ENCODE measurements at places on chromosomes 6 and 20.
A peak's percentile ranks its signal among the peaks of the same experiment; 100 is the strongest.

DNA sequence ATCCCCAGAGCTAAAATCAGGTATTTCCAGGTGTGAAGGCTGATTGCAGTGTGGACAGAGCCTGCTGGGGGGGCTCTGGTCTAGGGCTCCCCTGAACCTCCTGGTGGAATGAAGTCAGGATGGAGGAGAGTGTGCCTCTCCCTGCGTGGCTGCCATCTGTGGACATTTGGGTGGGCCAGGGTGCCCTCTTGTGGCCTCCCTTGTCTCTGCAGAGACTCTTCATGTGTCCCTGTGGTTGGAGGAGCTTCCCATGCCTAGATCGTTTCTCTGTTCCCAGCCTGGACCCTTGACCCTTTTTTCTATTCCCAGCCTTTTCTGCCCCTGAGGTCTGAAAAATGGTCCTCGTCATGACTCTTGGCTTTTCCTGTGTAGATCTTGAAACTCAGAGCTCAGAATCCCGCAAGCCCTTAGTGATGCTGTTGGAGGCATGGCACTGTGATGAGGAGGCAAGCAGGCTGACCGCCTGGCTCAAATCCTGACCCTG, 9.9 kb upstream of the PSMF1 start:
- peak; percentile 60 for DNase-seq

- no peak for DNase-seq
These were observed 11.4 kb upstream of the PDE10A start for GRCh38 chr6:165674155-165675029.

DNA sequence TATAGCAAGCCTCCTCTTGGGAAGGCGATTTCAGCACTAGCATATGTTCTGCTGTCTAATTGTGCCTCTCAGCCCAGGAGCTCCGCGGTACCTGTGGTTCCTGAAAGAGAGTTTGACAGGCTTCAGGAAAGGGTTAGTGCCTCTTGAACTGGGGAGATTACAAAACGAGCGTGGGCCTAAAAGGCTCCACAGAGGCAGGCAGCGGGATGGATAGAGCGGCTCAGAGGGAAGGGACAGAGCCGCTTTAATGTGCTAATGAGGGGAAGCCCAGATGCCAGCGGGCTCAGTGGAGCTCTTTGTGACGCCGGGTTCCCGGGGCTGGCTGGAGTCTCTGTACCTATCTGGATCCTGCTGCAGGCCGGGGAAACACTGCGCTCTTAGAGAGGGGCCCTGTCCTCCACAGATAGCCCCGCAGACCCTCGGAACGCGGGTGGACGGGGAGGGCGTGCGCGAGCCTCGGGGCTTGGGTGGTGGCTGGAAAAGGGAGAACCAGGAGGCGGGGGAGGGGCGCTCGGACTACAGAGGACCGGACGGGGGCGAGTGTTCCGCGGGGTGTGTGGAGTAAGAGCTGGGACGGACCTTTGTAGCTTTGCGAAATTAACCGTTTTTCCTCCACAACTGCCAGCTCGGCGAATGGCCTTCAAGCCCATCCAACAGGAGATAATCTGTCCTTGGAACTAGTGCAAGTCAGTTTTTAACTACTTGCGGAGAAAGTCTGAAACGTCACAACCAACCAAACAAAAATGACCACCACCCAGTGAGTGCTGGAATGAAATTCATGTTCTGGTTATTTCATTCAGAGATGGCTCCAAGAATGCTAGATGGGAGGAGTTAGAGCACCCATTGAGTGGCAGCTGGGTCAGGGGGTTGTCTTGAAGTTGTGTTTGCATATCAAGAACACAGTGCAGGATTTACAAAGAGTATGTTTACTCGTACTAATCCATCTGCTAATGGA, 13.0 kb downstream of the SLC35F1 start:
- DNase-seq: no peak

DNA sequence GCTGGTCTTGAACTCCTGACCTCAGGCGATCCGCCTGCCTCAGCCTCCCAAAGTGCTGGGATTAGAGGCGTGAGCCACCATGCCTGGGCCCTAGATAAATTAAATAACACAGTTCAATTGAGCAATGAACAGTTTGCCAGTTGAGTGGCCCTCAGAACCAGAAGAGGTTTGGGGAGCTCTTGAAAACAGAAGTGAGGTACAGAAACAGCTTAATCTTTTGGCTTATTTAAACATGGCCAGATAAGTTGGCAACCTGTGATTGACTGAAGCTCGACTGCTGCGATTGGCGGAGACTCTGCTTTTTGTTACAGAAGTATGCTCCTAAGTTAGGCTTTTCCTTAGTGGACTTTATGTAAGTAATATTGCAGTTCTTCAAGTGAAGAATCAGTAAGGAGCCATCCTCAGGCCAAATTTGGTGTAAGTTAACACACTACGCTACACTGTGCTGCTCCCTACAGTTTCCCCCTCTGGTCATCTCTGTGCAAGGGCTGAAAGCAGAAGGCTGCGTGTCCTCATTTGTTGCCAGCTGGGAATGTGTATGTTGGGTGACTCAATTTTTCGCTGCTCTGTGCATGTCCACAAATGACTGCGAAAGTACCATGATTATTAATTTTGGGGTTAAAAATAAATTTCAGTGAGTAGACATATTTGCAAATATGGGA, 9.8 kb downstream of the XRN2 start:
- no peak for DNase-seq

GRCh38 chr20:20691477-20692235, 20.8 kb downstream of the RALGAPA2 start:
- DNase-seq: no peak

DNA sequence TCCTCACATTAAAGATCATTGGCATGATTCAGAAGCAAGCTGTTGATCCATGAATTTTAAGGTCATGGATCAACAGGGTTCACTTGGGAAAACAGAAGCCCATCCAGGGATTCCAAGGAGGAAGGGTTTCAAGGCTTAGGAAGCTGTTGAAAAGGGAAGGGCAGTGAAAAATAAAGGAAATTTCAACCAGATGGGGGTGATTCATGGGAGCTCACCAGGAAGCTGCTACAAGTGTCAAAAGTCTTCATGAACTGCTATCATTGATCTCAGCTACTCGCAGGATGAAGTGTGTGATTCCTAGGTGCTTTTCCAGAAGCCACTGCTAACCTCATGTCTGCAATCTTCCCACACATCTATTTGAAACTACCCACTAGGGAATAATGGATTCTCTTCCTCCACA, 26.2 kb downstream of the ADTRP start:
- no peak for DNase-seq
